ENCODE measurements at places on chromosomes 6 and 20. TPM values are rescaled to one million over a fixed set of nuclear protein-coding genes. Genes with fewer than 3 reads are reported as not detected.

FAM83B gene
- not detected for total RNA-seq

FHL5 gene
- not detected for total RNA-seq

TMEM200A gene
- 71.4 TPM for total RNA-seq

PTCRA gene
- not detected for total RNA-seq

SAMD10 gene
- total RNA-seq = 0.23 TPM

C20orf204 gene
- total RNA-seq = 0.23 TPM
